ENCODE measurements at places on chromosomes 3 and 15.
A peak's percentile ranks its signal among the peaks of the same experiment; 100 is the strongest.

- no peak for DNase-seq
- H3K27me3 ChIP-seq: no peaks in the 10 kb centered on the region
Observed at GRCh38 chr3:5071061-5071460, 51.0 kb upstream of the ARL8B start.

GRCh38 chr15:100373942-100374341, 32.2 kb upstream of the ADAMTS17 start:
- no peaks in the 10 kb centered on the region for H3K36me3 ChIP-seq
- H3K27me3 ChIP-seq: no peaks in the 10 kb centered on the region
- H3K4me3 ChIP-seq: no peak overlapping the region

GRCh38 chr3:184183679-184184078, 2.3 kb upstream of the ABCF3 start:
- no peak overlapping the region for H3K27ac ChIP-seq
- peaks cover 15% of the 10 kb centered on the region for H3K4me1 ChIP-seq
- H3K4me3 ChIP-seq: no peak overlapping the region
- no peaks in the 10 kb centered on the region for H3K27me3 ChIP-seq

DNA sequence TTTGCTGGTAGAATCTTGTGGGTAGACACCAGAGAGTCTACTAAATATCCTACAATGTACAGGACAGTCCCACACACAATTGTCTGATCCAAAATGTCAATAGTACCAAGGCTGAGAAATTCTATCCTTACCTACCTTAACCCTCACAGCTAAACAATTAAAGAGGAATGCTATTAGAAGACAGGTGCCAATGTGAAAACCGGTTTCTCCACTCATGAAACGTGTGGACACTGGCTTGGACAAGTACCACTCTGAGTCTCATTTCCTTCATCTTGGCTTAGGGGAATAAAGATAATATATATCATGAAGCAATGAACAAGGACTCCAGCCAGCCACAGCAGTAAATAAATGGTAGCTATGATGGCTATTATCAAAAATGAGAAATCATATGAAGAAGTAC, 90.2 kb downstream of the RFTN1 start:
- no peaks in the 10 kb centered on the region for H3K36me3 ChIP-seq
- no peak overlapping the region for H3K27ac ChIP-seq
- no peaks in the 10 kb centered on the region for H3K27me3 ChIP-seq

DNA sequence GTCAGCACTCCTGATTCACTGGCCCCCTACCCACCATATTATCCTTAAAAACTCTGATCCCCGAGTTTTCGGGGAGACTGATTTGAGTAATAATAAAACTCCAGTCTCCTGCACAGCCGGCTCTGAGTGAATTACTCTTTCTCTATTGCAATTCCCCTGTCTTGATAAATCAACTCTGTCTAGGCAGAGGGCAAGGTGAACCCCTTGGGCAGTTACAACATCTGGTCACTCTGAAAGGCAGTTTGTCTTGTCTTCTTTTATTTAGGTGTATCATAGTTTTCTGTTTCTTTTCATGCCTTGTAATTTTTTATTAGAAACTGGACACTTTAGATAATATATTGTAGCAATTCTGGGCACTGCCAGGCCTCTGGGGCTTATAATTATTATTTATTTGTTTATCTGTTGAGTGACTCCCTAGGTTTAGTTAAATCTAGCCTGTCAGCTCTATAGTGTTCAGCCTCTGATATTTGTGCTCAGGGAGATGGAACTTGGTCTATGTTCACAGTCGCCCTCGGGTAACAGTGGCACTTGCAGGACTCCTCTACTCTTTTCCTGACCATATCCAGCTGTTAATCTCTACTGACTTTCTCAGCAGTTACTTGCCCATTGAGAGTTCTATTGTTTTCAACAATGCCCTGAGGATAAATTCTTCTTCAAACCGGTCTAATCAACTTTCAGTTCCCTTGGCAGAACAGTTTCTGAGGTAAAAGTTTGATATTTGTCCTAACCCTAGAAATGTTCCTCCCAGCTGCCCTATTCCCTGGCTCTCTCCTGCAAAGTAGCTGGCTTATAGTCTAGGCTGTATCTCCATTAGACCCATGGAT, 15.5 kb upstream of the PLAAT1 start:
- H3K27ac ChIP-seq: no peak overlapping the region
- no peaks in the 10 kb centered on the region for H3K27me3 ChIP-seq
- no peaks in the 10 kb centered on the region for H3K36me3 ChIP-seq
- H3K4me1 ChIP-seq: no peaks in the 10 kb centered on the region
- DNase-seq: no peak

- H3K4me3 ChIP-seq: no peak overlapping the region
- no peaks in the 10 kb centered on the region for H3K36me3 ChIP-seq
- H3K4me1 ChIP-seq: no peaks in the 10 kb centered on the region
- H3K27ac ChIP-seq: no peak overlapping the region
- no peaks in the 10 kb centered on the region for H3K27me3 ChIP-seq
- peak; percentile 36 for DNase-seq
Observed at GRCh38 chr3:44411031-44411645, 66.3 kb downstream of the ZNF445 start.

DNA sequence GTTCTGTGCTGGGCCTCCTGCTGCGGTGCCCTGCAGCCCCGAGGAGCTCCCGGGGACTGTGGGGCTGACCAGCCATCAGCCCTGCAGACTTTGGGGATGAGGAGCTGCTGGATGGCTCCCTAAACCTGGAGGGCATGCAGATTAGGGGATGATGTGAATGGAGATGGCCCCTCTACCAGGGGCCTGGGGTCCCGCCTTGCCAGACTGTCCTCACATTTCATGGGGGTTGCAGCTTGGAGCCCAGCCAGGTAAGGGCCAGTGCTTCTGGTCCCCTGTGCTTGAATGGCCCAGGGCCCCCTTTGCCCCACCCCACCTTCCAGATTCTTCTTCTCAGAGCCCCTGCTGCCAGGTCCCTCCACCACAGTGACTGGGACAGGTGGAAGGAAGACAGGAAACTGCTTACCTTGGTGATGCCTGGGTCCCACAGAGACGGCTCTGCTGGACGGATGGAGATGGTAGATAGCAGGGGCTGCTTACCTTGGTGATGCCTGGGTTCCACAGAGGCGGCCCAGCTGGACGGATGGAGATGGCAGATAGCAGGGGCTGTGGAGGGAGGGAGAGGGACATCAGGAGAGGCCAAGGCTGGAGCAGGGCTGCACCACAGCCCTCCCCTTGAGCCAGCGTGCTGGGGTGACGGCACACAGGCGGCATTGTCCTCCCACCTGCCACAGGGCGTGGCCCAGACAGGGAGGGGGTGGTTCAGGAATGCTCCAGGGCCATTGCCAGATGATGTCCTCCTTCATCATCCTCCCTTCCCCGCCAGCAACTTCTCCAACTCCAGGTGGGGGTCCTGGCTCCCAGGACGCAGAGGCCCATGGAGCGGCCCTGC, at the start of gene SPTBN5:
Gene SPTBN5, minus strand, starts transcription at position 632 of the 829 bp plus-strand sequence. Its CDS starts 556 bp downstream, at position 76.
- no peak for DNase-seq
- no peaks in the 10 kb centered on the region for H3K27me3 ChIP-seq
- H3K4me3 ChIP-seq: no peak within 1 kb of the TSS
- H3K36me3 ChIP-seq: no peaks in the 10 kb centered on the region

DNA sequence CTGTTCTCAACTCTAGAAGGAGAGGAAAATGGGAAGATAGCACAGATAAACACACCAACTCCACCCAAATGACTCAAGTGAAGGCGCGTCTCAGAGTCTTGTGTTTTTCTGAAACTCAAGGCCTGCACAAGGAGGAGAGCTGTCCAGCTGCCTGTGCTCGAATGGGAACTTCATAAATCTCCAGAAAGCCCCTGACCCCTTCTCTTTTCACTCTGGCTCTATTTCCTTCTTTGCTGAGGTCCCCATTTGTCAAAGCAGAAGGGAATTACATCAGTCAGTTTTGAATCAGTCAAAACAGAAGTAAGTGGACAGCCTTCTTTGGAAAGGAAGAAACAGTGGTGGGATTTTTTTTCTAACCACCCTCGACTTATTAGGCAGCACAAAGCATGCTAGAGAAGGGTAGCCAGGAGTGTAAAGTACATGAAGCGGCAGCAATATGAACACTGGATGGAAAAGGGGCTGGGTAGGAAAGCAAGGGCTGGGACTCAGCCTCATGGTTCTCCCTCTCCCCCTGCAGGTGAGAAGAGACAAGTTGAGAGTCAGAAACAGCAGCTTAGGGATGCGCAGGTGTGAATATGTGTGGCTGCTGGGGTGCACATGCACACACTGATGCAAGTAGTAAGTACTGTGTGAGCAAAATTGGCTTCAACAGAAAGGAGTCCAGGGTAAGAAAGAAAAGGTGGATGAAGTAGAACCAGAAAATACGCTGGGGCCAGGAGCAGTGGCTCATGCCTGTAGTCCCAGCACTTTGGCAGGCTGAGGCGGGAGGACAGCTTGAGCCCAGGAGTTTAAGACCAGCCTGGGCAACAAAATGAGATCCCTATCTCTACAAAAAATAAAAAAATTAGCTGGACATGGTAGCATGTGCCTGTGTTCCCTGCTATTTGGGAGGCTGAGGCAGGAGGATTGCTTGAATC, 36.6 kb upstream of the MAGEF1 start:
- no peak overlapping the region for H3K4me3 ChIP-seq
- H3K27ac ChIP-seq: no peak overlapping the region
- H3K27me3 ChIP-seq: no peaks in the 10 kb centered on the region
- DNase-seq: no peak

GRCh38 chr3:89340408-89340807, 233.0 kb downstream of the EPHA3 start:
- no peaks in the 10 kb centered on the region for H3K4me1 ChIP-seq
- no peak overlapping the region for H3K27ac ChIP-seq
- H3K36me3 ChIP-seq: no peaks in the 10 kb centered on the region
- no peak for DNase-seq
- H3K4me3 ChIP-seq: no peak overlapping the region

- no peaks in the 10 kb centered on the region for H3K27me3 ChIP-seq
- no peaks in the 10 kb centered on the region for H3K36me3 ChIP-seq
- DNase-seq: peak; percentile 42
- H3K4me1 ChIP-seq: peaks cover 11% of the 10 kb centered on the region
- H3K27ac ChIP-seq: no peak overlapping the region
- H3K4me3 ChIP-seq: no peak overlapping the region
Observed at GRCh38 chr3:36905545-36905944, 39.3 kb downstream of the TRANK1 start.

DNA sequence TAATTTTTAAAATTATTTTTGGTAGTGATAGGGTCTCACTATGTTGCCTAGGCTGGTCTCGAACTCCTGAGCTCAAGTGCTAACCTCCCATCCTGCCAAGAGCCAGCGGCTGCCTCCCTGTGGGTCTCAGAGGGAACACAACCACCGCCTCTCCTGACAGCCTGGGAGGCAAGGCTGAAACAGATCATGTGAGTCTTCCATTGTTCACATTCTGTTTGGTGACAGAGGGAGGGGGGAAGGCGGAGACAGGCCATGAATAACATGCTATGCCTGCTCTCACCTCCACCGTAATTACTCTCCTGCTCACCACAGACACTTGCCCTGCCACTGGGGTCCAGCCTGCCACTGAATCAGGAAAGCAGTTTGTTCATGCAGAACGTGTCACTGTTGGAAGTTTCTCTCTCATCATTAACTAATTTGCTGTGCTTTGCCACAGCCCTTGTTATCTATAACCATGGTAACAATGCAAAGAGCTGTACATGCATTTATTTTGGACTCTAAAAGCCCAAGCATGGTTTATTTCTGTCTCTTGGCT, 78.4 kb upstream of the RASGRF1 start:
- DNase-seq: no peak
- H3K27me3 ChIP-seq: no peaks in the 10 kb centered on the region
- no peaks in the 10 kb centered on the region for H3K4me1 ChIP-seq

DNA sequence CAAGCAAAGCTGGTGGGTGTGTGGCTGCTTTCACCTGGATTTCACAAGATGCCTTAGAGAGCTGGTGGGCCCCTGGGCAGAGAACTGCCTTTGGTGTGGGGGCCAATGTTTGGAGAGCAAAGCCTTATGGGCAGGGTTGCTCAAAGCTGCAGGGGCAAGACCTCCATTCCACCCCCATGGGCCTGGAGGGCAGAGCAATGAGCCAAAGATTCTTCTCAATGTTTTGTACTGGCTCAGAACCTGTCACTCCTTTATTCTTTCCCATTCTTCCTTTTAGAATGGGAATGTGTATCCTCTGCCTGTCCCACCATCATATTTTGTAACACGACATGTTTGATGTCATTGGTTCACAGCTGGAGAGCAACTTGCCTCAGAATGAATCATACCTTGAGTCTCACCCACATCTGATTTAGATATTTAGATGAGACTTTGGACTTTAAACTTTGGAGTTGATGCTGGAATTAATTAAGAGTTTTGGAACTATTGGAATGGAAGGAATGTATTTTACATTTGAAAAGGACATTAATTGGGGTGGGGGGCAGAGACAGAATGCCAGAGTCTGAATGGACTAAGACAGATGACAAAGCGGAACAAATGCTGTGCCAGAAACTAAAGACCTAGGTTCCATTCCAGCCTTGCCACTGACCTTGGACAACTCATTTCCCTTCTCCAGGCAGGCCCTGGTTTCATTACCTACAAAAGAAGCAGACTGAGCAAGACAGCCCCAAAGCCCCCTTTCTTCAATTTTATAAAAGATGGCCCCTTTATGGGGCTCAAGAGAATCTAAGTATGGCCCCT, 72.9 kb downstream of the DAPK2 start:
- DNase-seq: no peak
- no peak overlapping the region for H3K4me3 ChIP-seq
- H3K36me3 ChIP-seq: no peaks in the 10 kb centered on the region
- H3K27me3 ChIP-seq: no peaks in the 10 kb centered on the region
- peaks cover 29% of the 10 kb centered on the region for H3K4me1 ChIP-seq

DNA sequence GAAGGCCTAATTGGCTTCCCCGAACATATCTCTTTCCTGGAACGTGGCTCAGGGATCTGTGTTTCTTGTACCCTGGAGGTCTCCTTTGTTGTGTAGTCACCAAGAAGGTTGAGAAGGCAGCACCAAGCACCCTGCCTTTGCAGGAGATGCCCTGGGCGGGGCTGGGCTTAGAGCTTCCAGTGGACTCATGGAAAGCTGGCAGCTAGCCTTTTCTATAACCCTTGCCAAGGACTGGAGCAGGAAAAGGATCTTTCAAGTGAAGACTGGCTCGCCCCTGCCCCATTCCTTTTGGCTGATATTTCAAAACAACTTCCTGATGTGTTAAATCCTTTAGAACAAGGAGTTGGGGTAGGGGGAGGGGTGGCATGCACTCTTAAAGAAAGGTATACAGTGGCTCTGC, 58.9 kb upstream of the EPHA6 start:
- H3K36me3 ChIP-seq: no peaks in the 10 kb centered on the region
- no peak overlapping the region for H3K4me3 ChIP-seq
- no peaks in the 10 kb centered on the region for H3K4me1 ChIP-seq
- no peak for DNase-seq
- H3K27ac ChIP-seq: no peak overlapping the region
- H3K27me3 ChIP-seq: no peaks in the 10 kb centered on the region

Measured in right lobe of liver (tissue), 6 donors.